ENCODE measurements at places on chromosomes 16 and 17. TPM values are rescaled to one million over a fixed set of nuclear protein-coding genes. Genes with fewer than 3 reads are reported as not detected.

DNA sequence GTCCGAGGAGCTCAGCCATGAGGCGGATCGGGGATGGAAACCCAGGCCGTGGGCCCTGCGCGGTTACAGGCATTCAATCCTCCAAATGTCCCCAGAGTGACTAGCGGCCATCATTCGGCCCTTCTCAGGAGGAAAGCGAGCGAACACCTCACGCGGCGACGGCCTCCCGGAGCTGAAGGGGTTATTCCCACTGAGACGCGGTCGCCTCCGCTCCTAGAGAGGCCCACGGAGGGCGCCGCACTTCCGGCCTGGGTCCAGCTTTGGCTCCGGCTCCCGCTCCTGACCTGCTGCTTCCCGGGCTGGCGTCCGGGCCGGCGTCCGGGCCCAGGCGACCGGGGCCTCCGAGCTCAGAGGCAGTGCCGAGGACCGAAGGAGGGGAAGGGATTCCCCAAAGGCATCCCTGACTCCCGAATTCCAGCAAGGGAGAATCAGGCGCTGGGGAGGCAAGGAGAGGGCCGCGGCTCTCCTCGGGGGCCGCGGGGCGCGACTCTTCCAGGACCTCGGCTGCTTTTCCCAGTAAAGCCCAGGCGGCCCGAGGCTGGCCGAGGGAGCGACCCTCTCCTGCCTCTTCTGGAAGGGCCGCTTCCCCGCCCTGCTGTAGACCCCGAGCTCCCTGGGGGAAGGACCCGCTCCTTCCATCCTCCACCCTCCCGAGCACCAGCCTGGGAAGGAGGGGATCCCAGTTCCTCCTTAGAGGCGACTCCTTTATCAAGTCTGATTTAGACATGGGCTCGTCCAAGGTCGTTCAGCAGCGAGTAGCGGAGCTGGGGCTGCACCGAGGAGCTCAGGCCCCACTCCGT is 18.6 kb upstream of the ZNF629 start:
- peaks cover 11% of the 10 kb centered on the region for H3K4me1 ChIP-seq
- no peaks in the 10 kb centered on the region for H3K27me3 ChIP-seq
- H3K4me3 ChIP-seq = peak overlapping the region; percentile 73
- peak overlapping the region; percentile 88 for H3K27ac ChIP-seq
- H3K36me3 ChIP-seq = no peaks in the 10 kb centered on the region

- no peaks in the 10 kb centered on the region for H3K27me3 ChIP-seq
- peak overlapping the region; percentile 78 for H3K27ac ChIP-seq
- peak overlapping the region; percentile 97 for H3K4me3 ChIP-seq
- H3K4me1 ChIP-seq = peaks cover 5% of the 10 kb centered on the region
These were observed 1.2 kb downstream of the FAAP100 start for GRCh38 chr17:81550830-81551457.

- H3K36me3 ChIP-seq = 0 out of 2 replicates have a peak, but pooled peaks cover 2% of the 10 kb centered on the region
- H3K4me3 ChIP-seq = peak overlapping the region; percentile 78
- H3K27me3 ChIP-seq = no peaks in the 10 kb centered on the region
- H3K4me1 ChIP-seq = no peaks in the 10 kb centered on the region
- H3K27ac ChIP-seq = peak overlapping the region; percentile 97
These were observed 678 bp downstream of the TMEM101 start for GRCh38 chr17:44014133-44014436.

DNA sequence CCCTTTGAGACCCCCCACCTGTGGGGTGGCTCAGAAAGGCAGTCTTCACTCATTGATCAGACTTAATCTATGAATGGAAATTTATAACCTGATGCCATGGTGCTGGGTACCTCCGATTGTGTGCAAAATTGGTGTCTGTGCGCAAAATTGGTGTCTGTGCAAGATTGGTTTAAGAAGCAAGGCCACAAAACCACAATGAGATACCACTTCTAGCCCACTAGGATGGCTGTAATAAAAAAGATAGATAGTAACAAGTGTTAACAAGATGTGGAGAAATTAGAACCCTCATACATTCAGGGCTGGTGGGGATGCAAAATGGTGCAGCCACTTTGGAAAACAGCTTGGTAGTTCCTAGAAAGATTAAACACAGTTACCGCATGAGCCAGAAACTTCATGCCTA is 13.9 kb upstream of the CSNK2A2 start:
- no peak for DNase-seq
- no peak overlapping the region for H3K4me3 ChIP-seq
- H3K27me3 ChIP-seq = no peaks in the 10 kb centered on the region
- H3K27ac ChIP-seq = no peak overlapping the region
- H3K4me1 ChIP-seq = no peaks in the 10 kb centered on the region
- no peaks in the 10 kb centered on the region for H3K36me3 ChIP-seq

Gene SRCIN1
- 23.6 TPM for total RNA-seq

DNA sequence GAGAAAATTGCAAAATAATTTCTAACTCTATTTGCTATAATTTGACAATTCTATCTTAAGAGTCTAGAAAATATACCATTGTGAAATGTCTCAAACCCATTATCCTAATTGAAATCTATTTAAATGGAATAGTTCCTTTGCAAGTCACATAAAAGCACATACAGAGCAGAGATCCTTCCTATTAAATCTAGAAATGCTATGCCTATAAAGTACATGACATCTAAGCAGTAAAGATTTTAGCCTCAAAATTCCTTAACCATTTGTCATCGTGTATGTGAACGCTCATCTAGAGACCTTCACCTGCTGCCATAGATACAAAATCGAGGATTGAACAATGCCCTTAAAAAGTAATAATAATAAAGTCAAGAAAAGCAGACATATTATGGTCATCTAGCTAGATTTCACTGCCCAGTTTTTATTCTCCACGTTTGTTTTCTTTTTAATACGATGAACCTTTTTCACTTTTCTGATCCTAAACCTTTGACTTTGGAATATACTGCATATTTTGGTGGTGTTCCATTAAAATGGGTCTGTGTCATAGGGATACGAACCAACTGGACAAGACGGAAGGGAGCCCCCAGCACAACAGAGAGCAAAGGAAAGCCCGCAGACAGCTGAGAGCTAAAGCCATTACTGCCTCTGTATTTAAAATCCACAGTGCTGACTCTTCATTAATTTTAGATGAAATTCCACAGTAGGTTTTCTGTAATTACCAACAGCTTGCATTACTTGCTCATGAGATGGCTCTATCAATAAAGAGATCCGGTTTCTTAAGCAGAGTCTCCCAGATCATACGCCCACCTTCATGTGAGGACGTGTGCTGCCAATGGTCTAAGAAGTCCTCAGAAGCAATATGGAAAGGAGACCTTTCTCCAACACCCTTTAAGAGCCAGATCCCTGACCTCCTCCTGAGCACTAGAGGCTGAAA is 17.6 kb downstream of the TEX2 start:
- no peak for DNase-seq
- no peak overlapping the region for H3K27ac ChIP-seq
- no peaks in the 10 kb centered on the region for H3K27me3 ChIP-seq
- peaks cover 27% of the 10 kb centered on the region for H3K4me1 ChIP-seq
- no peak overlapping the region for H3K4me3 ChIP-seq
- H3K36me3 ChIP-seq = no peaks in the 10 kb centered on the region

DNA sequence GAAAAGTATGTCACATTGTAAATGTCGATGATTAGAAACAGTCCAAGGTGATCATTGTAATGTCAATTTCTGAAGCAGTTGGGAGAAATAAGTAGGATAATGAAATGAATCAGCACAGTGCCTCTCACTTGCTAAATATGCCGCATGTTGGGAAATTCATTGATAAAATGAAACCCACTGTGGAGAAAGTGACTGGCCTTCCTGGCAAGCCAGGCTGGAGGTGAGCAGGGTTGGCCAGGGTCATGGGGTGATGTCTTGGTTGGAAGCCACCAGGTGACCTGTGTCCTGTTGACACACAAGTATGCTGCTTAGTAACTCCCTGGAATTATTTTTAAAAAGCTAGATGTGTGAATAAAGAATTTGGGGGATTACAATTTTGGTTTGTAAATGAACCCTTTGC is 14.9 kb upstream of the WNT9B start:
- H3K4me1 ChIP-seq = 0 out of 2 replicates have a peak, but pooled peaks cover 3% of the 10 kb centered on the region
- DNase-seq = no peak
- no peak overlapping the region for H3K27ac ChIP-seq
- H3K4me3 ChIP-seq = no peak overlapping the region
- no peaks in the 10 kb centered on the region for H3K27me3 ChIP-seq

- H3K27ac ChIP-seq = no peak overlapping the region
- no peak for DNase-seq
- H3K27me3 ChIP-seq = no peaks in the 10 kb centered on the region
- peaks cover 20% of the 10 kb centered on the region for H3K4me1 ChIP-seq
These were observed 142.8 kb downstream of the IRF8 start for GRCh38 chr16:86041807-86042206.

Gene TGFB1I1
- 9.3 TPM for total RNA-seq

GRCh38 chr16:20334396-20334795 is 7.1 kb upstream of the GP2 start:
- no peaks in the 10 kb centered on the region for H3K4me1 ChIP-seq
- no peak for DNase-seq
- H3K27me3 ChIP-seq = no peaks in the 10 kb centered on the region
- no peaks in the 10 kb centered on the region for H3K36me3 ChIP-seq
- no peak overlapping the region for H3K4me3 ChIP-seq

Gene KIFC3
- 108 TPM for total RNA-seq

DNA sequence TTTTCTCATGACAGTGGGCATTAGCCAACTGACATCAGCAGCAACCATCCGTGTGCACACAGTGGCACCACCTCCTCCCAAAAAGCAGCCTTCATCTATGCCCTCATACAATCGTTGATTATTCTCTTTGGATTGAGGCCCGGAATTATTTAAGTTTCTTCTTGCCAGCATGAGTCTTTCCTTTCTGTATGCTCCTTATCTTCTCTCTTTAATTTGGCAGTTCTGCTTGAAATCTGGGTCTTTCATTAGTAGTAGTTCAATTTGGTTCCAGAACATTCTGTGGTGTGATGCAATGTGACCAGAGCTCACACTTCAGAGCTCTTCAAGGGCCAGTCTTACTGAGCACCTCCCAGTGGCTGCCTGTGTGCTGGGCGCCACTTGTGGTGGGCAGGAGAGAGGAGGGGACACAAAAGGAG is 52.2 kb upstream of the STH start:
- H3K27me3 ChIP-seq = no peaks in the 10 kb centered on the region
- DNase-seq = no peak
- no peaks in the 10 kb centered on the region for H3K4me1 ChIP-seq
- H3K4me3 ChIP-seq = no peak overlapping the region

Gene PRR35
- 0.14 TPM for total RNA-seq

DNA sequence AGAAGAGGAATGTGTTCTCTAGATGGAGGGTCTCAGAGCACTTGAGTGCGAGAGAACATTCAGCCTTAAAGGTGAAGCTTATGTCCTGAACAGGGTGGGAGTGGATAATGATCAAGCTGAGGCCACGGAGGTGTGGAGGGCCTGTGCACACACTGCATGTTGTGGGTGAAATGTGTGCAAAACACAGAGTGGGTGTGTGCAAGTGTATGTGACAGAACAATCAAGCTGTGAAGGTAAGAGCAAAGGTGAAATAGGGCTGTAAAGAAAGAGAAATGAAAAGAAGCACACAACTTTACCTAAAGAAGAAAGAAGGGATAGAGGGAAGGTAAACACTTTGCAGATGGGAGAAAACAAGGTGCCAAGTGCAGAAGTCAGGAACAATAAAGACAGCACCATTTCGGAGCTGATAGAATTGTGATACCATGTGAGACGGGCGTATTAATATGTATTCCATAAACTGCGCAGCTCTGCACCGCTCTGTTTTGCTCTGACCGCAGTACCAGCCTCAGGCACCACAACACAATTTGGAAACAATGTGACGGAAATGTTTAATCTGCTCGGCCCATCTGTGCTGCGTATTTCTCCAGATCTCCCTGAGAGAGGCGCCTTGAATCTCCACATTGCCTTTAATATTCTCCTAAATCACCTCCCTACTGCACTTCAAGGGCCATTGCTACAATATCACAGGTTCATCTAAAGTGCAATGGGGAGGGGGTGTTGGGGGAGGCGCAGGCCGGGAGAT is 40.6 kb downstream of the SNX11 start:
- DNase-seq = no peak
- no peak overlapping the region for H3K4me3 ChIP-seq
- peaks cover 2% of the 10 kb centered on the region for H3K27me3 ChIP-seq
- no peak overlapping the region for H3K27ac ChIP-seq

DNA sequence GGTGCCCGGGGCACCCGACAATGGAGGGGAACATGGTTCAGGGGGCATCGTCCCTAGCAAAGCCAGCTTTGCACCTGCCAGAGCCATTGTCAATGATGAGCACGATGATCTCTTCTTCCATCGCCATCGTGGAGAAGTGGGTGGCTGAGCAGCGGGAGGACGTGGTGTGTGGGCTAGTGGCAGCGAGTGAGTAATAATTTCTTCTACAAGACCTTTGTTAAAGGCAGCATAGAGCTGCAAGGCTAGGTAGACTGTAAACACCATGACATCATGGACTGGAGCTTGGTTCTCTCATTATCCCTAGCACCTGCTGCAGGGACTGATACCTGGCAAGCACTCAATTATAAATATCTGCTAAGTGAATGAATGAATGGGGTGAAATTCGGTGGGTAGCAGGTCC is 6.7 kb upstream of the HEATR3 start:
- no peaks in the 10 kb centered on the region for H3K27me3 ChIP-seq
- DNase-seq = no peak
- no peak overlapping the region for H3K4me3 ChIP-seq
- no peaks in the 10 kb centered on the region for H3K4me1 ChIP-seq
- H3K36me3 ChIP-seq = no peaks in the 10 kb centered on the region

Gene AHSP
- not detected for total RNA-seq

Gene CORO6
- total RNA-seq = 2.8 TPM

DNA sequence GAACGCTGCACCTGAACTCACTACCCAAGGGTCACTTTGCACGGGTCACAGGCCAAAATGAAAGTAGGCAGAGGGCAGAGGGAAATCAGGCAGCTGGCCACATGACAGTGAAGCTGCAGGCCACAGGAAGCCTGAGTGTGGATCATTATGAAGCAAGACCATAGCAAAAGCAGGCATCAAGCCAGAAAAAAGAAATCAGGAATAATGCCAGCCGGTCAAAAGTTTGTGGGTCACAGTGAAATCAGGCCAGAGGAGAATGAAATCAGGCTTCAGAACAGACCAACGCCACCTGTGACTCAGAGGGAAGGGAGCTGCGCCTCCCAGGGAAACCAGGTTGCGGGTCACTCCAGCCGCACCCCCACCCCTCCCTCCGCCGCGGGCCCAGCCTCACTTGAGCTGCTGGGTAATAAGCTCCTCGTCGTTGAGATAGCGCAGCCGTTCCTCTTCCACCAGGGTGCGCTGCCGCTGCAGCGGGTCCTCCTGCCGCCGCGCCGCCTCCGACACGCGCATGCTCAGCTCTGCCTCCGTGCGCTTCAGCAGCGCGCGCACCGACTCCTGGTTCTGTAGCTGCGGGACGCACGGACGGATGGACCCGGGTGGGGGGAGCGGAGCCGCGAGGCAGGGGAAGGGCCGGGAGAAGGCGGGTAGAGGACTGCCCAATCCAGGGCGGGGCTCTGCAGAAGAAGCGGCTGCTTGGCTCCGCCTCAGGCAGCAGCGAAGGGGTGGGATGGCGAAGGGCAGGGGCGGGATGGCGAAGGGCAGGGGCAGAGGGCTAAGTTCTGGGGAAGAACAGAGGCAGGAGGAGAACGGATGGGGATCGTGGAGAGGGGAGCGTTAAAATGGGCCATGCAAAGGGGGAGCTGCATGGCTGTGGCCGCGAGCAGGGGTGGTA is 47.7 kb downstream of the SRCIN1 start:
- peak; percentile 93 for DNase-seq
- H3K4me1 ChIP-seq = peaks cover 13% of the 10 kb centered on the region
- H3K27ac ChIP-seq = no peak overlapping the region
- H3K27me3 ChIP-seq = no peaks in the 10 kb centered on the region
- no peaks in the 10 kb centered on the region for H3K36me3 ChIP-seq

Gene RASL10B
- 13.3 TPM for total RNA-seq

- DNase-seq = no peak
- no peak overlapping the region for H3K27ac ChIP-seq
- H3K36me3 ChIP-seq = no peaks in the 10 kb centered on the region
- no peak overlapping the region for H3K4me3 ChIP-seq
These were observed 23.8 kb downstream of the NACA2 start for GRCh38 chr17:61567045-61567802.

All from Caco-2 (cell line).